ENCODE measurements at places on chromosomes 1 and 21.

DNA sequence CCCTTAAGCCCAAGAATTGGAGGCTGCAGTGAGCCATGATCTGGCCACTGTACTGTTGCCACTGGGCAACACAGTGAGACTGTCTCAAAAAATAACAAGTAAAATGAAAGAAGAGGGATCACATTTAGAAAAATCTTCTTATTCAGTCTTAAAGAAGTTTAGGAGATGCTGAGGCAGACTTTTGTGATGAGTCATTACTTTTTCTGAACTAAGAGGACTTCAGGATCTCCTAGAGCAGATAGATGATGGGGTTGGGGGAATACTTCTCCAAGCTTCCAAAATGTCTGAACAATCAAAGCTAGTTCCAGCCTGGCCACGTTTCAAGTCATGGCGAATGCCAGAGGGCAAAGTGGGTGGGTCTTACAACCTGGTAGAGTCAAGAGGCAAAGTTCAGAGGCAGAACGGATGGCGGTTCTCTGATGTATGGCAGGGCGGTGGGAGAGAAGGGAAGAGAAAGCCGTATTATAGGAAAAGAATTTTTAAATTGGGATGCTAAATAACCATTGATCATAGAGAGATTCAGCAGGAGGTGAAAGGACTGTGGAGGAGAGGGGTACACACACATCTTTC is 2.1 kb upstream of the CIART start:
- no peak for DNase-seq

- no peak for DNase-seq
These were observed 6.8 kb upstream of the LHX9 start for GRCh38 chr1:197910120-197910991.

- no peak for DNase-seq
These were observed 131.9 kb upstream of the ATP1B1 start for GRCh38 chr1:168974611-168975010.

- DNase-seq = no peak
These were observed 449.0 kb upstream of the RGS18 start for GRCh38 chr1:191709215-191709614.

DNA sequence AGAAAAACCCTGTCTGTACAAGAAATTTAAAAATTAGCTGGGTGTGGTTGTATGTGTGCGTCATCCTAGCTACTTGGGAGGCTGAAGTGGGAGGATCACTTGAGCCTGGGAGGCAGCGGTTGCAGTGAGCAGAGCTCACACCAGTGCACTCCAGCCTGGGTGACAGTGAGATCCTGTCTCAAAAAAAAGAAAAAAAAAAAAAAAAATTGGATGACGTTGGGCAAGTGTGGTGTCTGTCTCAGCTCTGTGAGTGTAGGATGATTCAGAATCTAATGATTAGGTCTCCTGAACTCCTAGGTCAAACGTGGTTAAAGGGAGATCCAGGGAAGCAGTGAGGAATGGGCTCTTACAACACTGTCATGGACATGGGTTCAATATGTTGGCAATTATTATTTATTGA is 435.9 kb downstream of the KIF26B start:
- no peak for DNase-seq

Data from HAP-1 (cell line).